Thoracic aorta (tissue), 2 donors: ENCODE measurements at places on chromosomes 4 and X. TPM values are rescaled to one million over a fixed set of nuclear protein-coding genes. Genes with fewer than 3 reads are reported as not detected.

GRCh38 chr4:39754309-39754708 lies 56.4 kb downstream of the UBE2K start:
- DNase-seq = no peak

- DNase-seq = no peak
Observed at GRCh38 chrX:11261260-11261659, 32.0 kb upstream of the AMELX start.

RGN gene
- total RNA-seq = 16.1 TPM

DNA sequence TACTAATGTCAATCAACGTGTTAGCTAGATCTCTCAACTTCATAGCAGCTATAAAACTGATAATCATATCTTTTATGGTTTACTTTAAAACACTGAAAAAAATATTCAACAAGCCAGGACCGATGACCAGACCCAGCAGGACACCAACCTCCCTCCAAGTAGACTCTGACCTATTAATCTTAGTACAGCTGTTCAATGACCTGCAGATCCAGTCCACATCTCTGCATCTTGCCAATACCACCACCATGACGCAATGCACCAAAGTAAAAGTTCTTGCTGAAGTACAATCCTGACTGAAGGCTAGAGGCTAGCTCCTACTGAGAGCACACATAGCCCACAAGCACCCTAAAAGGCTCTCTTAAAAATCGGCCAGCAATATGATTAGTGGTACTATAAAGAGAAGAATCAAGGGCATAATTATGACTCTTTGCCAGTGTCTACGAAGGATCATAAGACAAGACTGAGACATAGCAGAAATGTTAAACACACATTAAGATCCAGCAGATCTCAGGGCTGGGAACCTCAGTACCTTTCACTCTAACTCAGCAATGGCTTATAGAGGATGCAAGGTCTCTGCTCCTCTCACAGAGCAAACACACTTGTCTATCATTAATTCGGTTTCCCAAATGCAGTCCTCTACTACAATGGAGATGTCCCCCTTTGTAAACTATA lies 7.6 kb downstream of the MED14 start:
- DNase-seq = no peak

- DNase-seq = no peak
Observed at GRCh38 chr4:89056292-89056952, 563 bp downstream of the FAM13A start.

ARFIP1 gene
- total RNA-seq = 24.0 TPM

GRCh38 chrX:11190745-11191510 lies 79.8 kb downstream of the HCCS start:
- DNase-seq = no peak

SMIM43 gene
- total RNA-seq = not detected

- no peak for DNase-seq
Observed at GRCh38 chrX:111363741-111364140, 48.3 kb downstream of the DCX start.
